SJSA1 (cell line): ENCODE measurements at places on chromosomes 16 and 17. TPM values are rescaled to one million over a fixed set of nuclear protein-coding genes. Genes with fewer than 3 reads are reported as not detected.
A peak's percentile ranks its signal among the peaks of the same experiment; 100 is the strongest.

GRCh38 chr17:67625971-67626370, 91.8 kb upstream of the NOL11 start:
- no peak overlapping the region for H3K4me3 ChIP-seq
- no peaks in the 10 kb centered on the region for H3K27me3 ChIP-seq
- no peaks in the 10 kb centered on the region for H3K36me3 ChIP-seq
- H3K4me1 ChIP-seq: no peaks in the 10 kb centered on the region
- no peak overlapping the region for H3K27ac ChIP-seq

DNA sequence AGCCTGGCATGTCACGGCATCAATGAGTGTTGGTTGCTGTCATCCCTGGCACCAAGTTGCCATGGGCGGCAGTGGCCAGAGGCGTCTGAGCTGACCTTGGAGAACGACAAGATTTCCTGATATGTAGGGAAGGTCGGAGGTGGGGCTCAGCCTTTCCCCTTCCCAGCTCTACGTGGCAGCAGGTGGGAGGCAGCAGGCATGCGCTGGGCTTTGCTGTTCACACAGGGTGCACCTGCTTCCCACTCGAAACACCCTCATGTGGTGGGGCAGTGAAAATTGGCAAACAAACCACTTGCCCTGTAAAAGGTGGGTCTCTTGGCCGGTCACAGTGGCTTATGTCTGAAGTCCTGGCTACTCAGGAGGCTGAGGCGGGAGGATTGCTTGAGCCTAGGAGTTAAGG, 12.3 kb upstream of the TFAP4 start:
- no peak overlapping the region for H3K4me3 ChIP-seq
- no peak for DNase-seq
- H3K27ac ChIP-seq: no peak overlapping the region
- H3K4me1 ChIP-seq: peaks cover 30% of the 10 kb centered on the region

GRCh38 chr17:49583226-49583625, 7.6 kb downstream of the NXPH3 start:
- no peak overlapping the region for H3K4me3 ChIP-seq
- no peaks in the 10 kb centered on the region for H3K27me3 ChIP-seq
- H3K4me1 ChIP-seq: peaks cover 14% of the 10 kb centered on the region
- H3K27ac ChIP-seq: no peak overlapping the region
- no peak for DNase-seq

GRCh38 chr17:81556863-81557262, 4.7 kb upstream of the FAAP100 start:
- H3K36me3 ChIP-seq: peaks cover 71% of the 10 kb centered on the region
- H3K27me3 ChIP-seq: no peaks in the 10 kb centered on the region
- DNase-seq: no peak
- no peak overlapping the region for H3K4me3 ChIP-seq
- H3K4me1 ChIP-seq: peaks cover 58% of the 10 kb centered on the region
- no peak overlapping the region for H3K27ac ChIP-seq

DNA sequence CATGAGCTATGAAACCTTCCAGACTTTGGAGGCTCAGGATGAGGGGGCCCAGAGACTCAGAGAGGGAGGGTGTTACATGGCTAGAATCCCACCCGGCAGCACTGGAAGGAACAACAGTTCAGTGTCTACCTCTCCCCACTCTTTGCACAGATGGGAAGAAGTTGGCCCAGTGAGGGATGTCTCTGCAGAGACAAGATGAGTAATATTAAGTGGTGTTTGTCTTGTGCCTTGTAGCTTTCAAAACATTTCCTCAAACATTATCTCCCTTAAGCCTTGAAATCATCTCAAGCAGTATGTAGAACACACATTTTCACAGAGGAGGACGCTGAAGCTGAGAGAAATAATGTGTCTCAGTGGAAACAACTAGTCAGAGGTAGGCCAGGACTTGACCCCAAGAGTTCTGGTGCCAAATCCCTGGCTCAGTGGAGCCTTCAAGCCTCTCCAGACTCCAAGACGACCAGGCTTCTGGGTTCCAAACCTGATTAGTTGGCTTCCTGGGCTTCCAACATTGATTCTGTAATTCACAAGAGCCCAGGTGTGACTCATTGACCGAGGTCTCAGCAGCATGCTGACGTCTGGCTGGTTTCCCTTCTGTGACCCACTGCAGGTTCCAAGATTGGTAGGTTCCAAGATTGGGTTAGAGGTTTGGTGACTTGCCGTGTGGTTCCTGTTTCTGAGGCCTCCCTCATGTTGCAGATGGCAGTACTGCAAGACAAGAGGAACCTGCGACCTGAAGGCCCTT, 7.4 kb downstream of the RNF112 start:
- no peaks in the 10 kb centered on the region for H3K36me3 ChIP-seq
- H3K4me1 ChIP-seq: no peaks in the 10 kb centered on the region
- no peak overlapping the region for H3K4me3 ChIP-seq
- H3K27ac ChIP-seq: no peak overlapping the region

GRCh38 chr17:40519089-40519775, 17.8 kb upstream of the TNS4 start:
- no peak overlapping the region for H3K27ac ChIP-seq
- H3K27me3 ChIP-seq: no peaks in the 10 kb centered on the region

- H3K27ac ChIP-seq: no peak overlapping the region
- no peaks in the 10 kb centered on the region for H3K4me1 ChIP-seq
- DNase-seq: no peak
Measured at GRCh38 chr16:55713103-55713502, 57.3 kb downstream of the SLC6A2 start.

DNA sequence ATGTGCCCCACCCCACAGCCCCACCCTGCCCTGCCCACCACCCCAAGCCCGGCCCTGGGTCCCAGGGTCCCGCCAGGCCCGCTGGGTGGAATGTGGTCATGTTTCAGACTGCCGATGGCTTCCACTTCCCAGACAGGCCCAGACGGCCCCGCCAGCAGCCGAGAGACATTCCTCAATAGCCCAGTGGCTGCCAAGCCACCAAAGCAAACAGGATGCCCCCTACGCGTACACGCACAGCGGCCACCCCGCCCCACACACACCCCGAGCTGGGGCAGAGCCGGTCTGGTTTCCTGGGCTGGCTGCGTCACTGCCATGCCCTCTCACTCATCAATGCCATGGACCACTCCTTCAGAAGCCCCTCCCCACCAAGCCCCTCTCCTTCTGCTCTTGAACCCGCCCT, 1.2 kb upstream of the KRT17 start:
- no peak overlapping the region for H3K4me3 ChIP-seq
- H3K36me3 ChIP-seq: peaks cover 30% of the 10 kb centered on the region
- peak overlapping the region; percentile 87 for H3K27ac ChIP-seq
- peak; percentile 94 for DNase-seq
- no peaks in the 10 kb centered on the region for H3K27me3 ChIP-seq

DNA sequence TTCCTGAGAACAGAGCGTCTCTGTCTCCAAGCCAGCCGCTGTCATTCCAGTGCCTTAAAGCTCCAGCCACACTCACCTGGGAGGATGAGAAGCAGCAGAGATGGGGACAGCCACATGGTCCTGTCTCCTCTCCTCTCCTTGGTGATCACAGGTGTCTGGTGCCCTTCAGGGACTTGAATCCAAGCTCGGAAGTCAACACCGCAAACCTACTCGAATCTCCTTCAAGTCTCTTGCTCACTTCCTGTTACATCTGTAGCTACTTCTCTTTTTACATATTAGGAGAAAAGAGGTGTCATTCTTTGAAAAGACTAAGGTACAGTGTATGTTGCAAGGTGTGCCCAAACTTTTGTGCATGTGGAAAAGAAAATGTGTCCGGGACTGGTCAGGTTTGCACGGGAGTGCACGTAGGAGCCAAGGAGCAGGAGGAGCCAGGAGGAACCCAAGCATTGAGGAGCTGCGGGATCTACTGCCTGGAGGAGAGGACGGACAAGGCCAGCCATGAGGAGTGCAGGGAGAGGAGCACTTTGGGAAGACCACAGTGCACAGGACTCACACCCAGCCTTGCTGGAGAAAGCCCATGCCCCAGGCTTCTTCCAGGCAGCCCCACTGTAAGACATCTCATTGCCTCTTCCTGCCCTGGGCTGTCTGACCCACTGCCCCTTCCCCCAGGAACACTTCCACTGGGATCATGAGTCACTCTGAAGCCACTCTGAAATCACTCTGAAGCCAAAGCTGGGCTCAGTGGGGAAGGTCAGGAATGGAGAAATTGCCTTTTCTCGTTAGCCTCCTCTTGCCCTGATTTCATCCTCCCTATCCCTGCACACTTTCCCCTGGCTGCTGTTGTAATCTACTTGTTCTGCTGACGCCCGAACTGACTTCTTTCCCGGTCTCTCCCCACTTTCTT, at the start of gene CD300LD:
Gene CD300LD, minus strand, starts transcription at position 197 of the 904 bp plus-strand sequence. Its CDS starts 81 bp downstream, at position 116.
- DNase-seq: no peak
- H3K27me3 ChIP-seq: peaks cover 7% of the 10 kb centered on the region
- H3K27ac ChIP-seq: no peak within 1 kb of the TSS
- no peaks in the 10 kb centered on the region for H3K36me3 ChIP-seq
- no peak within 1 kb of the TSS for H3K4me3 ChIP-seq

GRCh38 chr17:17313350-17313991, 10.3 kb downstream of the NT5M start:
- H3K36me3 ChIP-seq: no peaks in the 10 kb centered on the region
- H3K4me1 ChIP-seq: no peaks in the 10 kb centered on the region
- no peaks in the 10 kb centered on the region for H3K27me3 ChIP-seq
- H3K4me3 ChIP-seq: no peak overlapping the region
- H3K27ac ChIP-seq: no peak overlapping the region

LGALS9B gene
- total RNA-seq: not detected in 2 replicates

KRTAP4-3 gene
- not detected in 2 replicates for total RNA-seq
